Left lung (tissue), 14 donors: ENCODE measurements at places on chromosomes 1 and 21. TPM values are rescaled to one million over a fixed set of nuclear protein-coding genes. Genes with fewer than 3 reads are reported as not detected.
A peak's percentile ranks its signal among the peaks of the same experiment; 100 is the strongest.

- DNase-seq = no peak
Measured at GRCh38 chr1:91784616-91785015, 101.3 kb downstream of the TGFBR3 start.

MAEL gene
- 0.16 TPM for polyA plus RNA-seq

- DNase-seq = peak; percentile 91
Measured at GRCh38 chr1:178037510-178038253, 56.2 kb upstream of the RASAL2 start.

DNA sequence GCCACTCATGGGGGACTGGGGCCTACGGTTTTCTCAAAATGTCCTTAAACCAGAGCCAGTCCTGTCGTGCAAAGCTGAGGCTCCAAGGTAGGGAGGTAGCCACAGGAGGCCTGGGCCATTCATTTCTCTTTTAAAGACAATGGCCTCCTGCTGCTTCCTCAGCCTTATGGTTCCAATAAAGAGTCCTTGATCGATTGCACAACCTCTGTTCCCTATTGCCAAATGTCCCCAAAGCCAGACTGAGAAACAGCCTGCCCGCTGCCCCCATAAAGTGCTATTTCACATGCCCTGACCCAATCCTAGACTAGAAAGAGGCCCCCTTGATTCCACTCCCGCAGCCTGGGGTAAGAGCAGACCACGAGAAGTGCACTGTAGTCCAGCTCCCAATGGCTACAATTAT lies 166.7 kb downstream of the CLIC6 start:
- no peak for DNase-seq

DNA sequence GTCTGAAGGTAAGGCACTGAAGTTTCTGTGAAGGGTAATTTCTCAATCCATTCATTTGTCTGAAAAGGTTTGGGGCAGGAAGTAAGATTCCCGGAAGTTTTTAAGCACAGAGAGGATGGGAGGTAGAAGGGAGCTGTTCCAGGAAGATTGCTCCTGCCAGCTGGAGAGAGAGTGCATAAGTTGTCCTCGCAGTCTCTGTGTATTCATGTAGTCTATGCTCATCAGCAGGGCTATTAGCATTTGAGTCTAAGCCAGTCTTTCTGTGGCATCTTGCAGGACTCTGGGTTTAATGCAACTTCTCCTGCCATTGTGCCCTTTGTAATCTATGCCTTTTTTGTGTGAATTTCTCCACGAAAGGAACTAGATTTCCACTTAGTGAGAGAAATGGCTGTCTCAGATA lies 140.8 kb upstream of the FGGY start:
- DNase-seq = no peak

GRCh38 chr1:26161415-26162219 lies 2.7 kb downstream of the FAM110D start:
- DNase-seq = no peak

DNA sequence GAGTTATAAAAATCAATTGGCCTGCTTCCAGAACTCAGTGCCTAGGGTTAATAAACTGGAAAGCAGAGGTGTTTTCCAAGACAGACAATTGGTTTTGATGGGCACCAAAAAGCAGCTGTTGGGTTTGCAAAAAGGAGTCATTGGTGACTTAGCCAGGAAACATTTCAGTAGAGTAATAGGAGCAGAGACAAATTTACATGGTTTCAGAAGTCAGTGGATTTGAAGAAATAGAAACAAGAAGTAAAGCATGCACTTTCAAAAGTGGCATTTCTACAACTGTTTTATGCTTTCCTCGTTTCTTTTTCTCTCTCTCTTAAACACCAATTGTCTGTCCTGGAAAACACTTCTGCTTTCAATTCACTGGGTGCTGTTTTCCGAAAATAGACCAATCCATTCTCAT lies 87.8 kb downstream of the GLUL start:
- no peak for DNase-seq

ADCY10 gene
- polyA plus RNA-seq = 0.11 TPM

DNA sequence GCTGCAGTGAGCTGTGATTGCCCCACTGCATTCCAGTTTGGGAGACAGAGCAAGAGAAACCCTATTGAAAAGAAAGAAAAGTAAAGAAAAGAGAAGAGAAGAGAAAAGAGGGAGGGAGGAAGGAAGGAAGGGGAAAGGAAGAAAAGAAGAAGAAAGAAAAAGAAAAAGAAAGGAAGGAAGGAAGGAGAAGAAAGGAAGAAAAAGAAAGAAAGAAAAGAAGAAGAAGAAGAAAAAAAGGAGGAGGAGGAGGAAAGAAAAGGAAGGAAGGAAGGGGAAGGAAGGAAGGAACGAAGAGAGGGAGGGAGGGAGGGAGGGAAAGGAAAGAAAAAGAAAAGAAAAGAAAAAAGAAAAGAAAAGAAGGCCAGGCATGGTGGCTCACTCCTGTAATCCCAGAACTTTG lies 10.2 kb downstream of the SLC5A9 start:
- no peak for DNase-seq

DNA sequence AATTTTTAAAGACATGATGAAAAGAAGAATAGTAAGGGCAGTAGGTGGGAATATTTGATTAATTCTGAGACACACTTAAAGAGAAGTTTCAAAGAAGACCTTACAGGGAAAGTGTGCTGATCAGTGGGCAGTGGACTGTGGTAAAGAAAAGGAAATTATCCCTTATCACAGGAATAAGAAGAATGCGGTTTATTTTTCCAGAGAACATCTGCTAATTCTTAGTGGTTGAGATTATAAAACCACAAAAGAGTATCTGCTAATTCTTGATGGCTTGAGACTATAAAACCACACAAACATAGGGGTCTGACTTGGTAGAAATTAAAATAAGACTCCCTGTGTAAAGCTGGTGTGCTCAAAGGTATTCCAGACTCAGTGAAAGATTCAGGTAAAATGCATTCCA lies 60.0 kb upstream of the KCTD3 start:
- no peak for DNase-seq

GRCh38 chr21:26655460-26655859 lies 82.4 kb upstream of the CYYR1 start:
- no peak for DNase-seq

- DNase-seq = no peak
Measured at GRCh38 chr21:33411949-33412430, 8.8 kb downstream of the IFNGR2 start.
